ENCODE measurements at places on chromosomes 11 and 22. TPM values are rescaled to one million over a fixed set of nuclear protein-coding genes. Genes with fewer than 3 reads are reported as not detected.
A peak's percentile ranks its signal among the peaks of the same experiment; 100 is the strongest.

- peak; percentile 70 for DNase-seq
These were observed 154.9 kb downstream of the TRPC6 start for GRCh38 chr11:101428918-101429317.

- DNase-seq, result peak; percentile 82
These were observed 120.5 kb upstream of the RASSF10 start for GRCh38 chr11:12888525-12889158.

DNA sequence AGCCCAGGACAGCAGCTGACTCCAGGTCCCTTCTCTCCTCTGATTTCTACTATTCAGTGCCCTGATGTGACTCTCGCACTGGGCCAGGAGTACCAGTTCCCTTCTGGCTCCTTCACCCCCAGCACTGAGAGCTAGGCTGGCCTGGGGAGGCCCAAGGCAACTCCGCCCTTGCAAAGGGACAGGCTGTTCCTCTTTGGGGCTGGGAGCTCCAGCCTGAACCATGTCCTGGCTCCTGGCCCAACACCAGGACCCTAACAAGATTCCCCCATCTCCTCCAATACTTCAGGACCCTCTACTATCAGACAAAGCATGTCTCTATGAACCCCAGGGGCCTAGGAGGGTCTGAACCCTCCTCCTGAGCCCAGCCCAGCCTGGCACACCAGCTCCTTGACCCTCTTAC is 12.5 kb downstream of the CREB3L1 start:
- DNase-seq, result no peak

- no peak for DNase-seq
These were observed 213.7 kb downstream of the BARX2 start for GRCh38 chr11:129589190-129589860.

OR52N4 gene
- total RNA-seq, result not detected

TTLL12 gene
- total RNA-seq, result 48.9 TPM

- no peak for DNase-seq
These were observed 9.1 kb downstream of the LRP5 start for GRCh38 chr11:68321293-68322051.

OR52E8 gene
- not detected for total RNA-seq

DNA sequence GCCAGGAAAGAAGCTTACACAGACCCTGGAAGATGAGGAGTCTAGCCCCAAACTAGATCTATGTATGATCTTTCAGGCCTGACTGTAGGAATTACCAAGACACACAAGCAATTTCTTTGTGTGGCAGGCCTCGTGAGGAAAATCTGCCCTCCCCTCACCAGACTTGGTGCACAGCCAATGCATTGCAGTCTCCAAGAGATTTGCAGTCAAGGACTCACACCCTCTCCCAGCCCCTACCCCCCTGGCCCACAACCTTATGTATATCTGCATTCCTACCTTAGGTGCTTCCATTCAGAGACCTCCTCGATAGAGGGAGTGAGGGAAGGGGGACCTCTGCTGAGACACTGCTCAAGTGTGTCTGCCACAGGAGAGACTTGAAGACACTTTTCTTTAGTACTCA is 9.8 kb downstream of the OR8B12 start:
- no peak for DNase-seq

DNA sequence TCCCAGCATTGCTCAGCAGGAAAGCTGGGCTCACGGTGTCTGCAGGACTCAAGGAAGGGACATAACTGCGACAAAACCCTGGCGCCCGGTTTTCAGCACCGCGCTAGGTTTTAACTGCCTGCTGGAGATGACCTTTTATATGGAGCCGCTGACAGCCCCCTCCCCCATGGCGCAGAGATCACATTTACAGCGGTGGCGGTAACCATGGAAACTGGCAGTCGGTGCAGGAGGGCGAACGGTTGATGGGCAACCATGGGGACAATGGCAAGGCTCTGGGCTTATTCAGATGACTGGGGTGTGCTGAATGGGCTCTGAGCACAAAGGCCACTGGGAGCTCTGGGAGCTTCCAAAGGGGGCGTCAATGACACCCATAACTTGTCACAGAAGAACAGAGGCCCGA is 37.2 kb downstream of the CELSR1 start:
- no peak for DNase-seq

DNA sequence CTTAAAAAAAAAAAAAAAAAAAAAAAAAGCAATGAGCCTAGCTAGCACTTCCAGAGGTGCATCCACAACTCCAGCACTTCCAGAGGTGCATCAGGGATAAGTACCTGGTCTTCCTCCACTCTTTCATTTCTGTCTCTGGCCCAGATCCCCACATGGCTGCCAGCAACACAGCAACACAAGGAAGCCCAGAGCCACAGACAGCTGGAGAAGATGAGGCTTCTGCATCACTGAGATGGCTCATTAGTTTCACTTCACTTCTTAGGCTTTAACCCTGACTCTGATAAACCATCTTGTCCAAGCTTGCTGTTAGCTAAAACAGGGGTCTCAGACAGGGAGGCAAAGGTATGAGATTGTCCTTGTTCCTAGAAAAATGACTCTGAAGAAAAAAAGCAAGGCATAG is 35.6 kb downstream of the PC start:
- no peak for DNase-seq

DNA sequence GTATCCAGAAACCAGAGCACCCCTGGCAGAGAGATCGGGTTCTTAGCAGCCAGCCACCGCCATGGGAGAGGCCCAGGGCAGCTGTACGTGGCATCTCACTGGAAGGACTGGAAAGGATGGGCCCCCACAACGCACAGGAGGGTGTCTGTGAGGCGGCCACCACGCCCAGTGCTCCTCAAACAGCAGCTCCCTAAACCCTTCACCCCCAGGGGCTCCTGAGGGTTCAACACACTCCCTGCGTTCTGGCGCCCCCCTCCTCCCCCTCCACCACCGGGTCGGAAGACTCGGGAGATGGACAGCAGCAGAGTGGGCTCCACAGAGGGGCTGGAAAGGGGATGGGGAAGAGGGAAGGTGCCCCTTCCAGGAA is 1.1 kb downstream of the MAPK12 start:
- DNase-seq, result no peak

OR5L1 gene
- not detected for total RNA-seq

TPH1 gene
- not detected for total RNA-seq

DNA sequence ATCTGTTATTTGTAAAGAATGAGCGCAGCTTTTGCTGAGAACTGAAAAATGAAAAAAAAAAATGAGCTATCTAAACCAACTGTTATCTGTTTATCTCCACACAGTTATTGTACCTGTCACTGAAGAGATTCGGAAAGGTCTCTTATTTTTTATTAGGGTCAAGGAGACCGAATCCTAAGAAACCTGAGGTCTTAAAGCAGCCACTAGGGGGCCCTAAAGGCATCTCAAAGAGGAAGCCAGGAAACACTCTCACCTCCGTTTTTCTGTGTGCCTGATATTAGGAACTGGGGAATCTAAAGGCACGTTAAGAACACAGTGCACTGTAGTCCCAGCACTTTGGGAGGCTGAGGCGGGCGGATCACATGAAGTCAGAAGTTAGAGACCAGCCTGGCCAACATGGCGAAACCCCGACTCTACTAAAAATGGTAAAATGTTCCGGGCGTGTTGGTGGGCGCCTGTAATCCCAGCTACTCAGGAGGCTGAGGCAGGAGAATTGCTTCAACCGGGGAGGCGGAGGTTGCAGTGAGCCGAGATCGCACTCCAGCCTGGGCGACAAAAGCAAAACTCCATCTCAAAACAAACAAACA is 3.5 kb upstream of the LARGE1 start:
- peak; percentile 56 for DNase-seq

PARVA gene
- total RNA-seq, result 13.7 TPM

DNA sequence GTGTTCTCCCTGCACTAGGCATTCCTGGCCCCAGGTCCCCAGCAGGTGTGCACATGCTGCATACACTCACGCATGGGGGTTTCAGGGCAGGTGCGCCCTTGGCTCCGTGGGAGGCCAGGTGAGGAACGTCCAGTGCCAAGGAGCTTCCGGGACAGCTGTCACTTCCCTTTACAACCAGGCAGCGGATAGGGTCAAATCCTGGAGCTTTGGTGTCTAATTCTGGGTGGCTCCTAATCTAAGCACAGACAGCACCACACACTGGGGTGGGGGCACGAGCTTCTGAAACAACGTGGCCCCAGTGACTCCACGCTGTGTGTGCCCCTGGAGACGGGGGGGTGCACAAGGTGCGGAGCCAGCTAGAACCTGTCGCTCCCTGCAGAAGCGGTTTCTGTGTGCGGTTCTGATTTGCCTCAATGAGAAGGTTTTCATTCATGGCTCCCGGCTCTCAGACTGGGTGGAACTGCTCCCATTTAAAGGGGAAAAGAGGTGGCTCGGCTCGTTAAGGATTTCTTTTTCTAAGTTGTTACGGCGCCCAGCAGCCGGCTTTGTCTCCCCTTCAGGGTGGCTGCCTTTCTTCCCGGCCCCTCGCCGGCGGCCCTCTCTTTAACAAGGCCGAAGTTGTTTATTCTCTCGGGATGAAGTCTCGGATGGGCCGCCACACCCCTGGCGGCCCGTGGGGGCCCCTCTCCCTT is 5.0 kb downstream of the CCND1 start:
- no peak for DNase-seq

DNA sequence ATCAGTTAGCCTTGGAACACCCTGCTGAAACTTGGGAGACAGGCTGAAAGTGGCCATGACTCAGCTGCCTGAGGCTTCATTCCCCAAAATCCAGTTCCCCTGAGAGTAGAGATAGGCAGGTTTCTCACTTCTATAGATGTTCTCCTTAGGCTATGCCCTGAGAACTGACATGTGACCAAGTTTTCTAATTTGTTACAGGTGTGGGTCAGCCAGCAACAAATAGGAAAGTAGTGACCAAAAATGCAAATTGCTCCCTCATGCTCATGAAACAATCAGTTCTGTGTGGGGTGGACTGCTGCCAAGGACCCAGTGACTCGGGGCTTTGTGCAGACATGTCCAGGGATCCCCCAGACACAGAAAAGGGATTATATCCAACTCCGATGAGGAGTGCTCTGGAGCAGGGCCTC is 7.3 kb upstream of the CCDC15 start:
- DNase-seq, result peak; percentile 24

OR51E2 gene
- not detected for total RNA-seq

DNA sequence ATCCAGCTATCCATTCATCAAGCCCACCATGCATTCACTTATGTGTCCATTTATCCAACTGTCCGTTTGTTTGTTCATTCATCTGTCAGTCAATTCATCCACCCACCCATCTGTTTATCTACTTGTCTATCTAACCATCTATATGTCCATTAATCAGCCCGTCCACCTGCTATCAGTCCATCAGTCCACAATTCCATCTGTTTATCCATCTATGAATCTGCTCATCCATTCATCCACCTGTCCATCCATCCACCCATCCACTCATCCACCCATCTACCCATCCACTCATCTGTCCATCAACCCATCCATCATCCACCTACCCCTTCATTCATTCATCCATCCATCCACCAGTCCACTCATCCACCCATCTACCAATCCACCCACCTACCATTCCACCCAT is 970 bp upstream of the SPI1 start:
- DNase-seq, result no peak

DNA sequence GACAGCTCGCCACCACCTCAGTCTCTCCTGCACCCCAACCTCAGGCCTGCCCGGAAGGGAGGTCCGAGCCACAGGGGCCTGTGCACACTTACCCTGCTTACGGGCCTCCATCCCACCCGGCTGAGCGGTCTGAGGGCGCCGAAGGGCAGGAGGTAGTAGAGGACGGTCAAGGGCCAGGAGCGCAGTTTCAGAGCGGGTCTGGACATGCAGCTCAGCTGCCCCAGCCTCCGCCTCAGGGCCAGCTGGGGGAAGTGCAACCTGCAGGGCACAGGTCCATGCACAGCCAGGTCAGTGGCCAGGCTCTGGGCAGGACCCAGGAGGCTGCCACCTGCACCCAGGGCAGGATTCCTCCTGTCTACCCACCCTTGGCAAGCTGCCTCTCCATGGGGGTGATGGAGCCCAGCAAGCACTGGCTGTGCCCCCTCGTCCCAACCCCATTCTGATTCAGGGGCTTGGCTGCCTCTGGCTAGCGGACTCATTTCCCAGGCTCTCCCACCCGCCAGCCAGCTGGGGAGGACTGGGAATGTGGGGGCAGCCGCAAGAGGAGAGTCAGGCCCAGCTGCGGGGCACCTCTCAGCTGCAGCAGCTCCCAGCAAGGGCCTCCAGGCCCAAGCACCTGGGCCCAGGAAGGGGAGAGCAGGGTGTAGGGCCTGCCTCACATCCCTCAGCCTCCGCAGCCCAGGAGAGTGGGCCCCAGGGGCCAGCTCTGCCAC is 38.3 kb downstream of the PISD start:
- no peak for DNase-seq

DNA sequence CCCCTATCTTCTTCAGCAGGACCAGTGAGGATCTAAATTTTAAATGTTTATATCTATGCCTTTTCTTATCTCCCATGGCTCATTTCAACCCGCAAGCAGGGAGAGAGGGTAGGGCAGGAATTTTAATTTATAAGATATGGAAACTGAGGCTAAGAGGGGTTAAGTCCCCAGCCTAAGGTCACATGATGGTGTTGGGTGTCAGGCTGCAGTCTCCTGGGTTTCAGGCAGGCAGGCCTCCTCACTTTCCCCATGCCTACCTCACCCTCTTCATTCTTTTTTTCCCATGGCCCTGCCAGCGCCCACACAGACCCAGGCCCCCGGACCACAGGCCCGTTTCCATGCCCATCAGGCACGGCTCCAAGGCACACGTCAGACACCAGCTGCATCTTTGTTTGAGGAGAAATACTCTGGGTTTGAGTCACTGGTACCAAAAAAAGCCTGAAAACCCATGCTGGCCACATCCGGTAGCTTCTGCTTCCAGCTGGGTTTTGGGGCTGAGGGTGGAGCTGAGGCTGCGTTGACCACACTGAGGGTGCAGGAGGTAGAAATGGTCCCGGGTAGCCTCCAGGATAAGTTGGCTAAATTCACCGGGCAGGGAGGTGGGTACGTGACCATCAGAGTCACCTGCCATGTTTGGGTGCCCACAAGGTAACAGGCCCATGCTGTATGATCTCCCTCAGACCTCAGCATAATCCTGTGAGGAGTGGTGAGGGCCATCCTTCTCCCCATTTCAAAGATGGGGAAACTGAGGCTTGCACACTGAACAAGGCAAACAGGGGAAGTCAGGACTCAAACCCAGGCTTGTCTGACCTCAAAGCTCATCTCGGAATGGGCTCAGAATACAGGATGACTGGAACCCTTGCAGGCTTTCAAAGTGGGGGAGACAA is 7.5 kb downstream of the CRYBB1 start:
- DNase-seq, result peak; percentile 73

DNA sequence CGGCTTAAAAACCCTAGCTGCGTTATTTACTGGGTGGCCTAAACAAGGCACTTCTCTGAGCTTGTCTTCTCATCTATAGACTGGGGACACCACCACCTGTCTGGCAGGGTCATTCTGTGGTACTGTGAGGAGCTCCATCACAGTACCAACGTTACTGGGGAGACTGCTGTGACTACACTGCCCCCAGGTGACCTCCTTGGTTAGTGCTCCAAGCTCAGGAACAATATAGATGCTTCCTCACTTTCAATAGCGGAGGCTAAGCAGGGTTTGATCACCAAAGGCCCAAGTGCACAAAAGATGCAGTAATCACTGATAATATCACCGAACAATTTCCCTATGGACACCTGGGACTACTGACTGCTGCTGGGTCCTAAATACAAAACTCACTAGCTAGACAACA is 18.8 kb downstream of the PRPF19 start:
- DNase-seq, result peak; percentile 79
